Effector memory CD4-positive, alpha-beta T cell (primary cell): ENCODE measurements at places on chromosomes 11 and 22.

DNA sequence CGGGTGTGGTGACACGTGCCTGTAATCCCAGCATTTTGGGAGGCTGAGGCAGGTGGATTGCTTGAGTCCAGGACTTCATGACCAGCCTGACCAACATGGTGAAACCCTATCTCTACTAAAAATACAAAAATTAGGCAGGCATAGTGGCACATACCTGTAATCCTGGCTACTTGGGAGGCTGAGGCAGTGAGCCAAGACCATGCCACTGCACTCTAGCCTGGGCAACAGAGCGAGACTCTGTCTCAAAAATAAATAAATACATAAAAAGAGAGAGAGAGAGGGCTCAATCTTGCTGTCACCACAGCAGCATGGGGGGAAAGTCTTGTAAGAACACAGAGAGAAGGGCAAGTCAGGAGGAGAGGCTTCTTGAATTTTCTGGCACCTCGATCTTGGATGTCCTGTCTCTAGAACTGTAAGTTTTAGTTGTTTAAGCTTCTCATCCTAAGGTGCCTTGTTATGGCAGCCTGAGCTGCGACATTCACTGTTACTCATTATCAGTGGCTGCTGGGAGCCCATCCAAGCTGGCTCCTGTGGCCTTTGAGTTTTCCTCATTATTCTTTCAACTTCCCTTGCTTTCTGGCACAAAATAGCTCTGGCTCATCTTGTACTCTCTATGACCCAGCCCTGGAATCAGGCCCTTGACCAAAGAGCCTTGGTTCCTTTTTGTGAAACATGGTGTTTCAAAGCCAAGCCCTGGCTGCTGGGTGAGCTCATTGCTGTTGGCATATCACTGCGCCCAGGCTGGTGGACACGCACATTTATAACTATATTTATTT lies 8.0 kb upstream of the PSMC3 start:
- no peak for DNase-seq

- DNase-seq: no peak
Observed at GRCh38 chr22:31229402-31230079, 17.4 kb downstream of the LIMK2 start.

DNA sequence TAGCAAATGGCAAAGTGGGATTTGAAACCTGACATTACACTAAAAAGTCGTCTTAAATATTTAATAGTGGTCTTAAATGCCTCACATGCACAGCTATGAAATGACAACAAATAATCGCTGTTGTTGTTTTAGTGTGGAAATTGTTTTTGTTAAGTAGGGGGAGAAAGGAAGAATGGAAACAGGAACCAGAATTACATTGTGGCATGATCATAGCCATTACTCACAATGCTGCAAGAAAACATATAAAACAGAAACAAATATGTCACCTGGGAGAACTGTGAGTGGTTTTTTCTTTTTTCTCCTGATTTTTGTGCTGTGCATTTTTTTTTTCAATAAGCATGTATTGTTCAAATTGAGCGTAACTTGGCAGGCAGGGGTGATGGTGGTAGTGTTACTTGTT lies 22.9 kb downstream of the FAM76B start:
- DNase-seq: no peak

GRCh38 chr11:106398502-106399075 lies 321.1 kb downstream of the AASDHPPT start:
- no peak for DNase-seq

DNA sequence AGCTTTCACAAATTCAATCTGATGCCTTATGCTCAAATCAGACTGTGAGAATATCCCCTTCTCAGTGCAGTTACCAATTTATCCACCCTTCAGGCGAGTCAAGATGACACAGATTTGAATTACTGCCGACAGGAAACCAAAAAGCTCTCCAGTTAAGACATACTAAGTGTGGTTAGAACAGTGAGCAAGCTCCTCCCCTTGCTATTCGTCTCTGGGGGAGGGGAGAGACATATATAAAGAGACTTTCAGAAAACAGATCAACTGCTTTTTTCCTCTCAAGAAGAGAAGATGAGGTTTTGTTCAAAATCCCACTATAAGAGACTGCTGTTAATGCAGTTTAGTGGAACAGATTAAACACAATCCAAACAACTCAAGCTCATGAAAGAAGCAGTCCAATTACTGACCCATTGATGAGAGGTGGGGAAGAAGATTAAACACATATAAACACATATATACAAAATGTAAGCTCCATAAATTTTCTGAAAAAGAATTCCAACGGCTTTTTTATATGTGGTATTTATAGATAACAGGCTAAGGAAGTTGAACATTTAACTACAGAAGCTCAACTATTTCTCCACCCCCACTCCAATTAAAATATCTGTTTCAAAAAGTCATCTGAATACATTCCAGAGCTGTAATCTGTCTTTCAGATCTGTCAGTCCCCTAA lies 102.7 kb downstream of the MRTFA start:
- DNase-seq: peak; percentile 32

- no peak for DNase-seq
Observed at GRCh38 chr11:16979703-16980622, 34.3 kb downstream of the PLEKHA7 start.

- no peak for DNase-seq
Observed at GRCh38 chr11:12408156-12408770, 30.9 kb downstream of the PARVA start.

- no peak for DNase-seq
Observed at GRCh38 chr11:14132312-14132711, 169.8 kb downstream of the SPON1 start.

DNA sequence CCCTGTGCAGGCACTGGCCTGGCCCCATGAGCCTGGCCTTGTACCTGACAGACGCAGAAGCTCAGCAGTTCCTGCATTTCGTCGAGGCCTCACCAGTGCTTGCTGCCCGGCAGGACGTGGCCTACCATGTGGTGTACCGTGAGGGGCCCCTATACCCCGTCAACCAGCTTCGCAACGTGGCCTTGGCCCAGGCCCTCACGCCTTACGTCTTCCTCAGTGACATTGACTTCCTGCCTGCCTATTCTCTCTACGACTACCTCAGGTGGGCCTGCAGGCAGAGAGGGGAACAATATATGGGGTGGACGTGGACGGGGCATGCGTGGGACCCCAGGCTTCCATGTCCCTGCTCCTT lies 4.9 kb downstream of the LARGE2 start:
- no peak for DNase-seq

DNA sequence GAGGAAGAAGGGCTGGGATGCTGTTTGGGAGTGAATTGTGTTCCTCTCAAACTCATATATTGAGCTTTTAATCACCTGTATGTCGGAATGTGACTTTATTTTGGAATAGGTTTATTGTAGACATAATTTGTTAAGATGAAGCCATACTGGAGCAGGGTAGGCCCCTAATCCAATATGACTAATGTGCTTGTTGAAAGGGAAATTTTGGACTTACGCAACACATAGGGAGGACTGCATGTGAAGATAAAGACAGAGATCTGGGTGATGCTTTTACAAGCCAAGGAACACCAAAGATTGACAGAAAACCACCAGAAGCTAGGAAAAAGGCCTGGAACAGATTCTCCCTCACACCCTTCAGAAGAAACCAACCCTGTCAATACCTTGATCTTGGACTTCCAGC lies 43.2 kb upstream of the OVCH2 start:
- no peak for DNase-seq

GRCh38 chr11:59197991-59198390 lies 14.7 kb downstream of the MPEG1 start:
- DNase-seq: no peak

- no peak for DNase-seq
Observed at GRCh38 chr11:2675540-2675939, 24.3 kb downstream of the KCNQ1OT1 start.

GRCh38 chr11:96008161-96008720 lies 84.3 kb upstream of the MTMR2 start:
- no peak for DNase-seq

GRCh38 chr22:41906822-41907221 lies 8.1 kb downstream of the SHISA8 start:
- no peak for DNase-seq

DNA sequence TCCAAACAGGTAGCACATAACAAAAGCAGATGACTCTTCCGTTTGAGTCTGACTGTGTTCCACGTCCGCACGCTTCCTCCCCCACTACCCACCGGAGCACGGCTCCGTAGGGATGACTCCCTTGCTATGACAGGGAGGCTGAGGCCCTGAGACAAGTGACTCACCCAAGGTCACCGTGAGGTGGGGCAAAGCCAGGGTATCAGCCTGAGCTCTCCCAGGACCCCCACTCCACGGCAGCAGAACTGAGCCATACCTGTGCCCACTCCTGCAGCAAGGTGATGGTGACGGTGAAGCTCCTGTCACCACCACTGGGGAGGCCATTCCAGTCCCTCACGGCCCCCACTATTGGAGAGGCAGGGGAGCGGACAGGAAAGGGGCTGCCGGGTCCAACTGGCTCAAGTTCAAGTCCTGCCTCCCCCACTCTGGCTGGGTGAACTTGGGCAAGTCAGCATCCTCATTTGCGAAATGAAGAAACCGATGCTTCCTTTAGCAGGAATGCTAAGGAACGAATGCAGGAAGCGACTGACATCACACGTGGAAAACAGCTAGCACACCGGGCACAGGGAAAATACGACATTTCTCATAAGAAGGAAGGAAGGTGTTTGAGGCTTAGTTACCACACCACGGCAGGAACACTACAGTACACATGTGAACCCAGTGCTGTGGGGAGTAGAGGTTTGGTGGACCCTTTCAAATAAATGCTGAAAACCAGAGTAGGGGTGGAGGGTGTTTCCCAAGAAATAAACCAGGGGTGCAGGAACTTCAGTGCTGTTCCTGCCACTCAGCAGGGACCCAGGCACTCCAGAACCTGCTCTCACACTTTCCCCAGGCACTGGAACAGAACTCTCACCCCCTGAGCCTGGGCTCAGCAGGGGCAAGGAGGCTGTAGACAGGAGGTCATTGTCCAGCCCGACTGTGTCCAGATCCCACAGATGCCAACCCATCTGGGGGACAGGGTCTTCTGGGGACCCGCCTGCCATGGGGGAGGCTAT lies 32.4 kb upstream of the CBX7 start:
- no peak for DNase-seq

DNA sequence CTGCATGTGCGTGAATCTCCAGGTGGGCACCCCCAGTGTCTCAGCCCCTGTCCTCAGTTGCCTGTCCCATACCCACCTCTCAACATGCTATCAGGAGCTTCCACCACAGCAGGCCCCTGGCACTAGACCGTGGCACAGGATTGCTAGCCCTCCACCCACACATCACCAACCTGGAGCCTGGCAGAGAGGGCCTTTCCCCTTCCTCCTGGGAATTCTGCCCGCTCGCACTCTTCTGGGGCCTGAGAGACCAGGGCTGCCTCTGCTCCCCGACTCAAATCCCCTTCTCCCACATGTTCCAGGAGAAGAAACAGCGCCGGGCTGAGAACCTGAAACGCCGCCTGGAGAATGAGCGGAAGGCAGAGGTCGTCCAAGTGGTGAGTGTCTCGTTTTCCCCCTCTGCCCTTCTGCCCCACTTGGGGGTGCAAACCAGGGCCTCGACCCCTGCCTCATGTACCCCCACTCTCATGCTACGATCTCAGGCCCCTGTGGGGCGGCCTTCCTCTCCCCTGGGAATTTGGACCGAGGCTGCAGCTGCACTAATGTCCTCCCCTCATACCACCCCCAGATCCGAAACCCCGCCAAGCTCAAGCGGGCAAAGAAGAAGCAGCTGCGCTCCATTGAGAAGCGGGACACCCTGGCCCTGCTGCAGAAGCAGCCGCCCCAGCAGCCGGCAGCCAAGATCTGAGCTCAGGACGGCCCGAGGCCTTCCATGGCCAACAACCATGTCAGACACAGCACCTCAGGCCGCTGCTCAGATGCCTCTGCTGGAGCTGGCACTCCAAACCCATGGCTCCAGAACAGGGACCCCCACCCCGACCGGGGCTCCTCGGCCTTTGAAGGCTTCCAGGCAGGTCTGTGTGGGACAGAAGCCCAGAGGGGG lies 5.9 kb downstream of the PTGDR2 start:
- no peak for DNase-seq

DNA sequence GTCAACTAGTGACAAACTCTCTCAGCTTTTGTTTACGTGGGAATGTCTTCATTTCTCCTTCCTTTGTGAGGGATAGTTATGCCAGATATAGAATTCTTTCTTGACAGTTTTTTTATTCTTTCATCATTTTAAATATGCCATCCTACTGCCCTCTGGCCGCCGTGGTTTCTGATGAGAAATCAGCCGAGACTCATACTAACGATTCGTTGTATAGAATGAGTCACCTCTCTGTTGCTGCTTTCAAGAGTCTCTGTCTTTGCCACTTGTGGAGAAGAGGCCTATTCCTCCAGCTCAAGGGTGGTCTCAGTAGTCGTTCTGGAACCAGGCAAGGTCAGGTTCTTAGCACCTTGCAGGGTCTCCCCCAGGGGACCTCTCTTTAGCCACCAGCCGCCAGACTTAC lies 8.0 kb downstream of the MYO7A start:
- no peak for DNase-seq

- DNase-seq: no peak
Observed at GRCh38 chr11:110438017-110438416, 8.3 kb downstream of the FDX1 start.
